T-helper 22 cell (primary cell): ENCODE measurements at places on chromosomes 6 and 20.

GRCh38 chr20:64062596-64063388 lies at the start of gene TCEA2:
TCEA2 (plus strand) TSS chr20:64063198; CDS start chr20:64063313, 115 bp downstream.
- peak; percentile 82 for DNase-seq

DNA sequence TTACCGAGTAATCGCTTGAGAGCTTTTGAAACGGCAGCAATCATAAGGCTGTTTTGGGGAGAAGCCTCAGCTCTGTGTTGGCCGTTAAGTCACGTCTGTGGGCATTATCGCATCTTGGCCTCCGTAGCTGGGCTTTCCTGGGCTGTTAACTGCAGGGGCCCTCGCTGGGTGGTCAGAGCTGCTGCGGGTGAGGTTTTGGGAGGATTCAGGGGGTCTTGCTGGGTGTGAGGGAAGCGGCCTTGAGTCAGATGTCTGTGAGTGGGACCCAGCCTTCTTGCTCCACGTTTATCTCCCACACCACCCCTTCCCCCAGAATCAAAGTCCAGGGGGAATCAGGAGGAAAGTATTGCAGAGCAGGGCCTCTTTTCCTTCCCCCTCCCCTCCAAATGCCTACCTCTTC lies 3.2 kb upstream of the APCDD1L start:
- DNase-seq = no peak

DNA sequence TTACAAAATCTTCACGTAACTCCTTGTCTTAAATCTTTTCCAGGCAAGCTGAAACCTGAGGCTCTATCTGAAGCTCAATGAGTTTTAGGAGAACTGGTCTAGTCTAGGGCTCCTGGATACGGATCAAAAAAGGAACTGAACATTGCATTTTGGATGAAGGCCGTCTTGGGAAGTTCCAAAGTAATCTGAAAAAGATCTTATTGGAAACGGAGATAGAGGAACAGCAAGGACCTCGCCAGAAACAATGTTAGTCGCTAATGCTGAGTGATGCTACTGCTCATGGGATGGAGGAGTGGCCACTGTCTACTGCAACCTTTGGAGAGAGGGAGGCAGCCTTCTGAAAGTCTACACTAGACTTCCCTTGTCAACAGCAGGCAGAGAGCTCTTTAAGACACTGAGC lies 91.4 kb upstream of the ATXN1 start:
- DNase-seq = no peak

DNA sequence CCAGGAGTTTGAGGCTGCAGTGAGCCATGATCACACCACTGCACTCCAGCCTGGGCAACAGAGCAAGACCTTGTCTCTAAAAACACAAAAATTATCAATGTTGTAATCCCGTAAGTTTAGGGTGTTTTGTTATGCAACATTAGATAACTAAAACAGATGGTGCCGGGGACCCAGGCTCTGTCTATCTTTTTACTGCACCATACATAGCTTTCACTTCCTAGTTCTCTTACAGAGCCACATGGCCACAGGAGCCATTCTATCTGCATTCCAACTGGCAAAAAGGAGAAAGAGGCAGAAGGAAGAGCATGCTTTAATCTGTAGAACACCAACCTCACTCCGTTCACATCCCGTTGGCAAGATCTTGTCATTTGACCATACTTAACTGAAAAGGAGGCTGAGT lies 5.4 kb upstream of the TCF15 start:
- no peak for DNase-seq

- DNase-seq = no peak
Measured at GRCh38 chr6:125962900-125963497, 6.4 kb downstream of the HINT3 start.

- DNase-seq = no peak
Measured at GRCh38 chr20:44089987-44090674, 96.9 kb downstream of the JPH2 start.

- DNase-seq = no peak
Measured at GRCh38 chr6:46378882-46379416, 112.3 kb downstream of the RCAN2 start.

DNA sequence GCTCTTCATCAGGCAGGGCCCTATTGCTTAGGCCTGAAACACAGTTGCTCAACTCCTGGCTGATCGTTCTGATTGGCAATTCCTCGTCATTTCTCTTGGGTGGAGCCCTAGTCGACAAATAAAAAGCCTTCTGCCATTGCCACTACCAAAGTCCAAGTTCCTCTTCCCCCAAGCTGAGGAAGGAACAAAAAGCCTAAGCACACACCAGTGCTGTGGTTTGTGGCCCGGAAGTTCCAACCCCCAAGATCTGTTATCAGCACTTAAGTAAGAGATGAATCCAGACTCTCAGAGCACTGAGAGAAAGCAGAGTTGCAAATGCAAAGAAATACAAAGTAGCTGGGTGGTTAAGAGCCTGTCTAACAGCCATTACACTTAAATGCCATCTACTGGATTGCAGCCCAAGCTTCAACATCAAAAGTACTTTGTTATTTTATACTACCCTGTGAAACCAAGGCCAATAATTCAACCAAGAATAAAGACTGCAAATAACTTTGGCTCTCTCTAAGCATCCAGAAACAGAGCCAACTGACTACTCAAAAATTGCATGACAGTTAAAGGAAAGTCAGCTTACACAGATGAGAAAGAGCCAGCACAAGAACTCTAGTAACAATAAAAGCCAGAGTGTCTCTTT lies 1024.0 kb downstream of the GRIK2 start:
- no peak for DNase-seq

GRCh38 chr20:53073636-53074415 lies 101.7 kb downstream of the TSHZ2 start:
- no peak for DNase-seq

DNA sequence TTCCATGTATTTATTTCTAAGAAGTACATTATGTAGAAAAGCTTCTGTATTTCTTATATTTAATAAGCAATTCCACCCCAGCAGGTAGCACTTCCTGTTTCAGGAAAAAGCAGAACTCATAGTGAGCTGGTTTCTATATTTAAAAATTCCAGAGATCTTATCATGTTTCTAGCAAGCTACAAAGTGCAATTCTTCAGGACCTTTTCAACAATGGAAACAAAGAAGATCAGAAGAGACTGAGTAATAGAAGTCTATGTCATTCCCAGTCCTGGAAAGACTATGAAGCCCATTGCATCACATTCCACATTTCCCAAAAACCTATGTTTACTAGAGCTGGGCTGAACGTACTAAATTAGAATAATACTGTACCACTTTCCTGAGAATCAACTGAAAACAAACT lies 302.6 kb upstream of the NRSN1 start:
- DNase-seq = no peak

GRCh38 chr20:29743101-29743931 lies 1514.1 kb upstream of the DEFB115 start:
- no peak for DNase-seq

DNA sequence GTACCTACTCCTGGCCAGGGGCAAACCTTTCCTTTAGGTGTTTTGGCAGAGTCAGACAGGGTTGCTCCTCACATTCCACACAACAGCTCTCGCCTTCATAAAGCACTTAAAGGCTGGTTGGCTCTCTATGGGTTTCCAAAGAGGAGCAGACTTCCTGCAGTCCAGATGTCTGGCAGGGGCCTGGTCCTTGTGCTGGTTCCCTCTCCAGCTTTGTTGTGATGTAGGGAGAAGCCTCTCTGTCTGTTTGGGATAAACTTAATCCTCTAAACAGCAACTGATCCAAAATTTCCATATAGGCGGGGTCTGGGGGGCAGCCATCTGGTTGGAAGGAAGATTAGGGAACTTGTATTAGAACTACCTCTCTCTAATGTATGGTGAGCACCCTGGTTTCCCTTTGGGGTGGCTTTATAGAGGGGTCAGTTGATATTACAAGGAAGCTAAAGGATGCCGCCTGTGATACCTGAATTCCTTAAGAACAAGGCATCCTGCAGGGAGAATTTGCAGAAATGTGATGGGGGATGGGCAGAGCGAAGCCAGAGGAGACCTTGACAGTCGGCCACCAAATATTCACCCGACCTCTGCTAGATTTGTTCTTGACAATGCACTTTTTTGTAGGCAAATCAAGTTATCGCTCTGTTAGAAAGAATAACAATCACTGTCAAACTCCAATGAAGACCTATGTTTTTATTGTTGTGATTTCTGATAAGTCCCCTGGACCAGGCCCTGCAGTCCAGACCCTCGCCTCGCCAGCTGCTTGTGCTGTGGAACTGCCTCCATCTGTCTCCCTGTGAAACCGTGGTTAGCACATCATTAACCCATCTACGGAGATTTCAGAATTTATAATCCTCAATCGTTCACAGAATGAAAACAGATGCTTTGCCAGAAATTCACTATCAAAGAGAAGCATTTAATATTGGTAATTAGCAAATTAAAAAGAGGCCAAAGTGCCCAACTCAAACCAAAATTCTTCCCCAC lies 94.0 kb upstream of the RALGAPA2 start:
- DNase-seq = no peak

GRCh38 chr20:53921443-53921973 lies 148.9 kb downstream of the BCAS1 start:
- DNase-seq = no peak

DNA sequence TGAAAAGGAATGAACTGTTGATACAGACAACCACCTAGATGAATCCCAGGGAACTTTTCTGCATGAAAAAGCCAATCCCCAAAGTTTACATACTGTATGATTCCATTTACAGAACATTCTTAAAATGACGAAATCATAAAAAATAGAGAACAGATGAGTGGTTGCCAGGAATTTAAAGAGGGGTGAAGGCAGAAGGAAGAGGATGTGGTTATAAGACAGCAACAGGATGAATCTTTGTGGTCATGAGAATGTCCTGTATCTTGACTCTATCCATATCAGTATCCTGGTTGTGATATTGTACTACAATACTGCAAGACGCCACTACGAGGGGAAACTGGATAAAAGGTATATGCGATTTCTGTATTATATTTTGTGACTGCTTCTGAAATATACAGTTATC lies 70.1 kb upstream of the EMILIN3 start:
- no peak for DNase-seq

- DNase-seq = no peak
Measured at GRCh38 chr6:44305200-44305725, 7.9 kb downstream of the AARS2 start.

GRCh38 chr6:29710281-29710941 lies 12.8 kb upstream of the HLA-F start:
- no peak for DNase-seq

DNA sequence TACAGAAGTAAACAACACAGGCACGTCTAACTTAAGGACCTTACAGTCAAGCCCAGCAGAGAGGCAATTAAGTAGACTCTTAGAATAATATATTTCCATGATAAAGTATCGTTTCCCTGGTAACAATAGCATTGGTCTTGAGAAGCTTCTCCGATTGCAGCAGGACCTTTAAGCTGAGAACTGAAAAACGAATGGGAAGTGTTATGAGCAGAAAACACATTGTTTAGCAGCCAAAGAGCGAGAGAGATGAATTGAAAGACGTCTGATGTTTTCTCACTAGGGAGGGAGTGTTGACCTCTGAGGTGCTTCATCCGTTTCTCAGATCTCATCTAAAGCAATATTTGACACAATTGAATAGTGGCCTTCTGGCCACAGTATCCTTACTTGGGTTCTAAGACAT lies 855 bp downstream of the BYSL start:
- DNase-seq = no peak

DNA sequence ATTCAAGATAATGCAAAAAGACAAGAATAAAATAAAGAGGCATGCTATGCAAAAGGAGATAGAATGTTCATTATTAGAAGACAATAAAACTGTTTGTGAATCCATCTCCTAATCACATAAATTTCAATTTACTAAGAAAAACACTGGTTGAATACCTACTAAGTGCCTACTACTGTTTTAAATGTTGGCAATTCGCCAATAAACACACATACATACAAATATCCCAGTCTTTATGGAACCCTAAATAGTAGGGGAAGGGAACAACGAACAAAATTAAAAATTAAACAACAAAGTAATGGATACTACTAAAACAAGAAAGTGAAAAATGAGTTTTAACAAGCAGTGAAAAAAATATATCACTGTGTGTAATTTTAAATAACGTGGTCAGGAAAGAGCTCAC lies 158.5 kb downstream of the TBC1D32 start:
- no peak for DNase-seq

GRCh38 chr6:112233847-112234246 lies 20.5 kb downstream of the LAMA4 start:
- no peak for DNase-seq

DNA sequence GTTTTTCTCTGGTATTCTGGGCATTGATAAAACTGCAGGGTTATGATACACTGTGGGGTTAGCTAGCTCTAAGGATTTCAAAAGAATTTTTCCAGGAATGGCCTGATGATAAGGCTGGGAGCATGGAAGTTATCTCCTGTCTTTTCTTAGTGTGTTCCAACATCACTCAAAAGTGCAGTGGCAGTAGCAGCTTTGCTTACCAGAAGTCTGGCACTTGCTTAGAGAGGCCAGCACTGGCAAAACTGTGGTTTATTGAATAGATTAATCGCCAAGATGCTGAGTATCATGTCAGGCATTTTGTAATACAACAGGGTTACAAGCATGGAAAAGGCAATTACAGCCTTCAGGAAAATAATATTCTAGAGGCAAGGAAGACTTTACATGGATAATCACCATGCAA lies 719.5 kb upstream of the GJE1 start:
- no peak for DNase-seq

DNA sequence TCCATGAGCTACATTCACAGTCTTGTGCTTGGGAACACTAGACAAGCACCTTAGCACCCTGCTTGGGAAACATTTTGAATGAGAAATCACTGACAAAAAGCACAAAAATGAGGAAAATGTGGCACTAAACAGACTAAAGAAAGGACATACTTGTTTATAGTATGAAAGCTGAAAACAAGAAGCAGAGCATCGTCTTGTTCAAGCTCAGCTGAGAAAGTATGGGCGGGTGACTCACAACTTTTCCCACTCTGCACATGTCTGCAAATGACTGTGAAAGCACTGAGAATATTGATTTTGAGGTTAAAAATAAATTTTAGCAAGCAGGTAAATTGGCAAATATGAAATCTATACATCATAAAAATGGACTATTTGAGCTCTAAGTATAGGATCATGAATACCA lies 725.3 kb downstream of the COL12A1 start:
- no peak for DNase-seq

GRCh38 chr6:43862925-43863324 lies 92.9 kb downstream of the VEGFA start:
- DNase-seq = no peak

DNA sequence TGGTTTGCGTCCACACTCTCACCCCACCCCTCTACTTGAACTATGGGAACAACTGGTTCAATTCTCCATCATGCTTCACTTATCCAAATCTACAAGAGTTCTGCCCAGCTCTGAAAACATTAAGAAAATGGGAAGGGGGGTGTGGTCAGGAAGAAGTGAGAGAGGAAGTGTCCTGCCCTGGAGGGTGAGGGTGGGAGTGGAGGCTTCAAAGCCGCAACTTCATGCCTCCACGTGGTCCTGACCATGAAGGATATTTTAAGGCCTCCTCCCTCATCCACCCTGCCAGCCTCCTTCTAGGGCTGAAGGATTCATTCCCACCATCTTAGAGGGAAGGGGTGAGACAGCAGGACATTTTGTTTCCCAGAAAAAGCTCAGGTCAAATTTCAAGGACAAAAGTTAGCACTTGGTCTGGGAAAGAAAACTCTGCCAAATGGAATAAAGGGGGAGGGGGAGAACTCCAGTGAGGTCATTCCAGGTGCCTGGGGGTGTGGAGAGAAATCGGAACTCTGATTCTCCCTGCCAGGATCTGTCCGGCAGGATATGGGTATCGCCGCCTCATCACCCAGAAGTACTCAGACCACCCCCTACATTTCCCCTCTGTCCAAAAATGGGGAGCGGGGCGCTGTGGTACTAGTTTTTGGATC lies 4.9 kb downstream of the RIMS4 start:
- DNase-seq = no peak

GRCh38 chr20:53487461-53488200 lies 106.0 kb downstream of the ZNF217 start:
- DNase-seq = no peak

- DNase-seq = no peak
Measured at GRCh38 chr20:45538209-45538799, 978 bp downstream of the WFDC6 start.
